H9 (cell line): ENCODE measurements at places on chromosomes 1 and 21. TPM values are rescaled to one million over a fixed set of nuclear protein-coding genes. Genes with fewer than 3 reads are reported as not detected.
A peak's percentile ranks its signal among the peaks of the same experiment; 100 is the strongest.

DNA sequence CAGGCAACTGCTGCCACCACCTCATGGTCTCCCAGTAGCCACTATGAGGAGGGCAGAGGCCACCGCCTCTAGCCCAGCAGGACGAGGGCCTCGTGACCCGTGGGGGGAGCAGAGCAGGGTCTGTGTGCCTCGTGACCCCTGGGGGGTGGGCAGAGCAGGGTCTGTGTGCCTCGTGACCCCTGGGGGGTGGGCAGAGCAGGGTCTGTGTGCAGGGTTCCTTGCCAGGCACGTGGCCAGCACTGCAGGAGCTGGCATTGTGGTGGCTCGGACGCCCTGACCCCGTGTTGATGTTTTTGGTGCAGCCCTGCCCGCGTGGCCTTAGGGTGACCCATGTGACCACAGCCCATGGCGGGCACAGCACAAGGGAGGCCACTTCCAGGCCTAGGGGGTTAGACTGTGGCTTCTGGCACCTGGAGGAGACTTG, 52.8 kb downstream of the SLX9 start:
- H3K4me1 ChIP-seq: no peaks in the 10 kb centered on the region
- DNase-seq: no peak
- no peak overlapping the region for H3K4me3 ChIP-seq
- no peak overlapping the region for H3K27ac ChIP-seq

DNA sequence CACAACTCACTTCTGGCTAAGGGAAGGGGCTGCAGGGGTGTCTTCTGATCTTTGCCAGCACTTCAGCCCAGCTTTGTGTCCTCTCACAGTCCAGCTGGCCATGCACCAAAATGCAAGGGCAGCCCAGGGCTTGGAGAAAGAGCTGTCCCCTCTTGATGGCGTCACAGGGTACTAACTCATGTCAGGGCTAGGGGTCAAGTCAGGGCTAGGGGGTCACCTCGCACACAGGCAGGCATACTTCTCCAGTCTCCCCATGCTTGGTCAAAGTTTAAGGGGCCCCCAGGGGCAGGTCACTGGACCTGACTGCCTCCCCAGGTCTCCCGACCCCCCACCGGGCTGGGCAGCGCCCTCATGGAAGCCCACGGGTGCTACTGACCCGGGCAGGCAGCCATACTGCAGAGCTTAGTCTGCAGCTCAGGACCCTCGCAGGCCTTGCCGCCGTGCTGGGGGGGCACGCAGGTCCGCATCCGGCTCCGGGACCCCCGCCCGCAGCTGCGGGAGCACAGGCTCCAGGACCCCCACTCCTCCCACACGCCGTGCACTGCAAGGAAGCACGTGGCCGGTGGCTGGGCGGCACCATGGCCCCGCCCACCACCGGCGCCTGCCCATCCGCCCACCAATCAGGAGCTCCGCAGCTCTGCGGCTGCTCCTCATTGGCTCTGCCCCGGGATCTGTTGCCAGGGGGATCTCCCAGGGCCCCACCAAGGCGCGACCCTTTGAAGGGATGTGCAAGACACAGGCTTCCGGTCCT, 21.5 kb downstream of the ADGRB2 start:
- H3K27ac ChIP-seq: no peak overlapping the region
- DNase-seq: peak; percentile 53
- no peaks in the 10 kb centered on the region; the same call in 1 of the 3 replicates for H3K36me3 ChIP-seq
- H3K4me3 ChIP-seq: no peak overlapping the region
- no peaks in the 10 kb centered on the region for H3K27me3 ChIP-seq

DNA sequence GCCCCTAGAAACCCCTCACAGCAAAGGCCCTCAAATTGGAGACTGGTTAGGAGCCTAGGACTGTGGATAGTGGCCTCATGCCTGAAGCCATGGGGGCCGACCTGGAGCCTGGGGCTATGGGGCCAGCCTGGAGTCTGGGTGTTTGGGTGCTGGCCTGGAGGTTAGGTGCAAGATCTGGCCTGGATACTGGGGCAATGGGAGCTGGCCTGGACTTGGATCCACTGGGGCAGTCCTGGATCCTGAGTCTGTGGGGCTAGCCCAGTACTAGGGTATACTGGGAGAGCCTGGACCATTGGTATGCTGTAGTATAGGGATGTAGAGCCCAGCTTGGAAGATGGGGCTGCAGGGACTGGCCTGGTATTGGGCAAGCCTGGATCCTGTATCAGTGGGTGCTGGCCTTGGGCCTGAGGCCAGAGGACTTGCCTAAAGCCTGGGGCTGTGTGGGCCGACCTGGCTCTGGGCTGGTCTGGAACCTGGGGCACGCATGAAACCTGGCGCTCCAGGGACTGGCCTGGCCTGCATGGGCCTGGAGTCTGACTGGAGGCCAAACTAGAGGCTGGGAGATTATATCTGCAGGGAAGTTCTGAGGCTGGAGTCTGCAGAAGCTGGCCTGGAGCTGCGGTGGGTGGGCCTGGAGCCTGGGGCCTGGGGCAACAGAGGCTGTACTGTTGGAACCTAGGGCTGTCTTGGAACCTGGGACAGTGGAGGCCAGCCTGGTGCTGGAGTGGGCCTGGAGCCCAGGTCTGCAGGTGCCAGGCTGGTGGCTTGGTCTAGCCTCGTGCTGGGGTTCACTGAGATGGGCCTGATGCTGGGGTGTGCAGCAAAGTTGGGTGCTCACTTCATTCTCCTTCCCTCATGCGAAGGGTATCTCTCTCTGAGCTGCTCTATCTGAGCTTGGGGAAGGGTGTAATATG, 12.6 kb upstream of the DENND1B start:
- H3K27ac ChIP-seq: no peak overlapping the region
- no peaks in the 10 kb centered on the region for H3K36me3 ChIP-seq
- no peaks in the 10 kb centered on the region for H3K27me3 ChIP-seq
- DNase-seq: no peak
- H3K4me1 ChIP-seq: no peaks in the 10 kb centered on the region; the same call in 1 of the 2 replicates
- H3K4me3 ChIP-seq: no peak overlapping the region

- no peak for DNase-seq
- H3K4me3 ChIP-seq: no peak overlapping the region
- H3K27ac ChIP-seq: no peak overlapping the region
- no peaks in the 10 kb centered on the region for H3K4me1 ChIP-seq
Measured at GRCh38 chr1:184734980-184735379, 19.7 kb downstream of the EDEM3 start.

DNA sequence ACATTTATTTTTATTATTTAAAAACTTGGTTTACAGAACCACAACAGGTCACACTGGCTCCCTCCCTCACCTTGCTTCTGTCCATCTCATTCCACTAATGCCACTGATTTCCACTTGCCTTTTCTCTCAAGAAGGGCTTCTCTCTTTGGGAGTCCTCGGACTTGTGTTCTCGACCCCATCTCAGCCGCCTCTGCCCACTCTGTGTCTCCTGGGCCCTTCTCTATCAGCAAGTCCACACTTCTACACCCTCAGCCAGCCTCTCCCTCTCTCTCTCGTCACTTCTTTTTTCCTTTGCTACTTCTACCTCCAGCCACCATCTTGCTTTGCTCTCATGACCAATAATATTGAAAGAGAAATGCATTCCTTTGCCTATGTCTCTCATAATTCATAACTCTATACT, 129.4 kb downstream of the HMGB4 start:
- no peak overlapping the region for H3K27ac ChIP-seq
- DNase-seq: no peak
- H3K36me3 ChIP-seq: no peaks in the 10 kb centered on the region
- no peaks in the 10 kb centered on the region for H3K27me3 ChIP-seq

GRCh38 chr21:37008724-37009123, 2.2 kb downstream of the RIPPLY3 start:
- no peak overlapping the region for H3K27ac ChIP-seq
- H3K27me3 ChIP-seq: peaks cover 8% of the 10 kb centered on the region; the same call in 1 of the 2 replicates
- no peak overlapping the region for H3K4me3 ChIP-seq
- no peak for DNase-seq

- H3K27me3 ChIP-seq: no peaks in the 10 kb centered on the region
- H3K4me1 ChIP-seq: no peaks in the 10 kb centered on the region; the same call in 1 of the 2 replicates
- peaks cover 41% of the 10 kb centered on the region for H3K36me3 ChIP-seq
- H3K4me3 ChIP-seq: peak overlapping the region; percentile 97
Measured at GRCh38 chr1:92299477-92300150, 755 bp downstream of the RPAP2 start.

GRCh38 chr1:196890668-196891067, 2.8 kb downstream of the CFHR4 start:
- H3K27me3 ChIP-seq: no peaks in the 10 kb centered on the region
- no peak overlapping the region for H3K4me3 ChIP-seq
- H3K27ac ChIP-seq: no peak overlapping the region
- DNase-seq: no peak
- peaks cover 7% of the 10 kb centered on the region; the same call in 2 of the 3 replicates for H3K36me3 ChIP-seq

- no peak overlapping the region for H3K4me3 ChIP-seq
- H3K4me1 ChIP-seq: no peaks in the 10 kb centered on the region
- H3K27ac ChIP-seq: no peak overlapping the region
- DNase-seq: no peak
- H3K27me3 ChIP-seq: no peaks in the 10 kb centered on the region
Measured at GRCh38 chr21:42455196-42455595, 40.8 kb downstream of the RSPH1 start.

DNA sequence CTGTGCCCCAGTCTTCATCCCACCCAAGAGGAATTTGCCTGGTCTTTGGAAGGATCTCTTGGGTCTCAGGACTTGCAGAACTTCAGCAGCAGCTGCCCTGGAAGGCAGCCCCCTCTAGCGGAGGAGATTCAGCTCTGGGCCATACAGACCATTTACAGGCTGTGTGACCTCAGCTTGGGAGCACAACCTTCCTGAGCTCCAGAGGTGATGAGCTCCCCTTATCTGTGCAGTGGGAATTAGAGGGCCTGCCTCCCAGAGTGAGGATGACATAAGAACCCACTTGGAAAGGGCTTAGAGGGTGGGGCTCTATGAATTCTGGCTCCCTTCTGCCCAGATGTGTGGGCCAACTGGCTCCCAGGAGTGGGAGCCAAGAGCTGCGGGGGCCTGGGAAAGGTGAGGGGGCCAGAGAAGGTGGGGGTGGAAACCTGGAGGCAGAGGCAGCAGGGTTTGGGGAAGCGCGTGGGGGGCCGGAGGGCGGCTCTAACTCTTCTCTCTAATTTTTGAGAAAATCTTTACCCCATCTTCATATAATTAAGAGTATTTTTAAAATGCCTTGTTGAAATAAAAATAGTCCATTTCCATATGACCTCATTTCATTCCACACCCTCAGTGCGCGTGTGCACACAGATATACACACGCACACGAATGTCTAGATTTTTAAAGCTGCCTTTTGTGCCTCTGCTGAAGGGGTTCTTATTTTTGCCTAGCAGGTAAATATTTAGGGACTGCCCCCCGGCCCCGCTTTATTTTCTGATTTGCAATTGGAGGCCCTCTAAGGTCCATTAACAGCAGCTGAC, 21.5 kb downstream of the EPHB2 start:
- no peaks in the 10 kb centered on the region; the same call in 1 of the 2 replicates for H3K4me1 ChIP-seq
- H3K27me3 ChIP-seq: no peaks in the 10 kb centered on the region
- no peak overlapping the region for H3K4me3 ChIP-seq
- no peak overlapping the region for H3K27ac ChIP-seq

DNA sequence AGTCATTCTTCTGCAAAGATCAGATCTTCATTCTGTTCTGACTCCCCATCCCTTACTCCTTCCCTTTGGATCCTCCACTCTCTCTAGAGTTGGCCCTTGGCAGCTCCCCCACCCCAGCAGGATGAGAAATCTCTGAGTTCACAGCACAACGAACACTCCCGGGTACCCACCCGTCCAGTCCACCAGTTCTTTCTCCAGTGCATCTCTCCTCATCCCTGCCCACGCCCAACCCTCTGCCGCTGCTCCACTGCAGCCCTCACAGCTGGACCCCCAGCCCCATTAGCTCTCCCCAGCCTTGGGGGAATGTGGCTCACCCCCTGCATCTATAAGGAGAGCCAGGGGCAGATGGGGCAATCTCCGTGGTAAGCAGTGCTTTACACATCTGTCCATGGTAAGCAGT, 125.7 kb downstream of the MATN1 start:
- no peaks in the 10 kb centered on the region; the same call in 1 of the 2 replicates for H3K36me3 ChIP-seq
- DNase-seq: no peak
- H3K4me1 ChIP-seq: no peaks in the 10 kb centered on the region
- no peak overlapping the region for H3K27ac ChIP-seq
- H3K4me3 ChIP-seq: no peak overlapping the region
- H3K27me3 ChIP-seq: no peaks in the 10 kb centered on the region

GRCh38 chr1:26410706-26411623, at the start of gene LIN28A:
LIN28A (plus strand) TSS chr1:26410817; CDS start chr1:26410892, 75 bp downstream.
- peaks cover 8% of the 10 kb centered on the region for H3K4me1 ChIP-seq
- H3K27ac ChIP-seq: peak within 1 kb of the TSS; percentile 90
- H3K4me3 ChIP-seq: peak within 1 kb of the TSS; percentile 99
- H3K36me3 ChIP-seq: peaks cover 50% of the 10 kb centered on the region
- no peaks in the 10 kb centered on the region for H3K27me3 ChIP-seq

- peaks cover 35% of the 10 kb centered on the region for H3K36me3 ChIP-seq
- peak overlapping the region; percentile 23; the same call in 1 of the 3 replicates for H3K4me3 ChIP-seq
- H3K4me1 ChIP-seq: peaks cover 2% of the 10 kb centered on the region; the same call in 1 of the 2 replicates
- H3K27ac ChIP-seq: no peak overlapping the region
- peak; percentile 52 for DNase-seq
- no peaks in the 10 kb centered on the region for H3K27me3 ChIP-seq
Measured at GRCh38 chr1:203871114-203871880, 9.9 kb downstream of the SNRPE start.

- DNase-seq: no peak
- H3K36me3 ChIP-seq: no peaks in the 10 kb centered on the region
- H3K27ac ChIP-seq: no peak overlapping the region
- no peaks in the 10 kb centered on the region for H3K27me3 ChIP-seq
- H3K4me1 ChIP-seq: peaks cover 3% of the 10 kb centered on the region; the same call in 1 of the 2 replicates
- peak overlapping the region; percentile 30 for H3K4me3 ChIP-seq
Measured at GRCh38 chr1:36590771-36591170, 108.1 kb upstream of the CSF3R start.

DNA sequence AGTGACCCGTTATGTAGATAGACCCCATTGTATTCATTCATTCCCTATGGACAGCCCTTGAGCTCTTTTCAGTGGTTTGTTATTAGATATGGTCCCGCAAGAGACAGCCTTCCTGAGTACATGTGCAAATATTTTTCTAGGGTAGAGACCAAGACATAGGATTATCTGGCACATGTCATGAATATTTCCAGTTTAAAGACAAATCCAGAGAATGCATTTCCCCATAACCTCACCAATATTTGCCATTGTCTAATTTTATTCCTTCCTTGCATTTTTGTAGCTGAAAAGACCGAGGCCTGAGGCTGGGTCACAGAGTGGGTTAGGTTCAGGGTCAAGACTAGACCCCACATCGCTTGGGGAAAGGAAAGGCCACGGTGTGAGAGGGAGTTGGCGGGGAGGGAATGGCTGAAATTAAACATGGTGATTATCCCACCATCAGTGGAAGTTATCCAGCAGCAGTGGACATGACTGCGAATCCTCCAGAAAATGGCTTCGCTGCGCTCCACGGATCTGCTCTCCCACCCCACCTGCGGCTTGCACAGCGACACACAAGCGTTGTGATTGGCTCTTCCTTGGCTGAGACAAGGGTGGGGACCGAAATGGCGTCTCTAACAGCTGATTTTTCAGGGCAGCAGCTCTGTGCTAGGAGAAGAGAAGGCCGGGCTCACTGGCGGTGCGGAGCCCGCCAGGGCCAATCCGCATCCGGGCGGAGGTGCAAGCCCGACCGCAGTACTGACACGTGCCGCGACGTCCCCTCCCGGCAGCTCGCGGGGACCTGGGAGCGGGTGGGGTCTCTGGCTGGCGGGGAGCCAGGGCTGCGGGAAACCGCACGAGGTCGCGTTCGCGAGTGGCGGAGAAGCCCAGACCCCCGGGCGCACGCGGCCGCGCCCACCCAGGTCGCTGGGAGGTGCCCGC, 16.1 kb upstream of the STMN1 start:
- no peaks in the 10 kb centered on the region for H3K27me3 ChIP-seq
- H3K4me3 ChIP-seq: peak overlapping the region; percentile 69
- H3K27ac ChIP-seq: no peak overlapping the region
- no peaks in the 10 kb centered on the region for H3K36me3 ChIP-seq
- DNase-seq: peak; percentile 74

PGBD5 gene
- total RNA-seq: 19.0 and 19.1 TPM in 2 replicates

PTPRC gene
- total RNA-seq: not detected in 2 replicates

NFIA gene
- total RNA-seq: 0.35 and 0.70 TPM in 2 replicates

IGSF9 gene
- total RNA-seq: 11.3 and 12.3 TPM in 2 replicates

IFI44L gene
- not detected in 2 replicates for total RNA-seq

CDCA8 gene
- total RNA-seq: 47.7 and 48.5 TPM in 2 replicates

LCE3D gene
- total RNA-seq: not detected in 2 replicates

FYB2 gene
- 0.33 and 0.48 TPM in 2 replicates for total RNA-seq

LRRC42 gene
- 36.3 and 38.2 TPM in 2 replicates for total RNA-seq
